ENCODE measurements at places on chromosomes 4 and X.
A peak's percentile ranks its signal among the peaks of the same experiment; 100 is the strongest.

- DNase-seq: no peak
Observed at GRCh38 chrX:124125471-124125870, 164.0 kb downstream of the STAG2 start.

- no peak for DNase-seq
Observed at GRCh38 chrX:4253092-4253491, 539.6 kb upstream of the PRKX start.

- DNase-seq: no peak
Observed at GRCh38 chr4:75634281-75634680, 4.0 kb upstream of the CDKL2 start.

- DNase-seq: peak; percentile 35
Observed at GRCh38 chr4:83356899-83357661, 22.4 kb upstream of the HPSE start.

DNA sequence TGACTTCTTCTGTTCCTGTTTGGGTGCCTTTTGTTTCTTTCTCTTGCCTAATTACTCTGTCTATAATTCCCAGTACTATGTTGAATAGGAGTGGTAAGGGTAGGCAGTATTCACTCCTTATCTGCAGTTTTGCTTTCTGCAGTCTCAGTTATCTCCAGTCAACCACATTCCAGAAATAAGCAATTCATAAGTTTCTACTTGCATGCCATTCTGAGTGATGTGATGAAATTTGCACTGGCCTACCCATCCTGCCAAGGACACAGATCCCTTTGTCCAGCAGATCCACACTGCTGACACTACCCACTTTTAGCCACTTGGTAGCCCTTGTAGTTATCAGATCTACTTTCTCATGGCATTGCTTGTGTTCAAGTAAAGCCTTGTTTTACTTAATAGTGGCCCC, 971.6 kb upstream of the INTU start:
- no peak for DNase-seq

DNA sequence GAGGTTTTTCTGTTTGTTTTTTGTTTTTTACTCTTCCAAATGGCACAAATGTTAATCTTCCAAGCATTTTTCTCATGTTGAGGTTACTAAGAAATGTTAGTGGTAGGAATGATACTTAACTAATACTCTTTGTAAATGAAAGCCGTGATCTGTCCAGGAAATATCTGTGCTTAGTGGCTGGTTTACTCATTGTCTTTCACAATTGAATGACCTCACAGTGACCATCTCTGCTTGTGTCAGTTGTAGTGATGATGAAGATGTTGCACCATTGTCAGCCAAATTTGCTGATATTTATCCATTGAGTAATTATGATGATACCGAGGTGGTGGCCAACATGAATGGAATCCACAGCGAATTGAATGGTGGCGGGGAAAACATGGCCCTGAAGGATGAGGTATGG, 93.5 kb downstream of the TNIP2 start:
- no peak for DNase-seq

GRCh38 chrX:148284056-148284455, 216.4 kb upstream of the AFF2 start:
- no peak for DNase-seq

GRCh38 chr4:14247767-14248166, 620.2 kb upstream of the BOD1L1 start:
- DNase-seq: no peak

- DNase-seq: no peak
Observed at GRCh38 chrX:70175338-70175737, 1.9 kb upstream of the DGAT2L6 start.

- DNase-seq: no peak
Observed at GRCh38 chrX:137562096-137562495, 3.8 kb upstream of the ZIC3 start.

DNA sequence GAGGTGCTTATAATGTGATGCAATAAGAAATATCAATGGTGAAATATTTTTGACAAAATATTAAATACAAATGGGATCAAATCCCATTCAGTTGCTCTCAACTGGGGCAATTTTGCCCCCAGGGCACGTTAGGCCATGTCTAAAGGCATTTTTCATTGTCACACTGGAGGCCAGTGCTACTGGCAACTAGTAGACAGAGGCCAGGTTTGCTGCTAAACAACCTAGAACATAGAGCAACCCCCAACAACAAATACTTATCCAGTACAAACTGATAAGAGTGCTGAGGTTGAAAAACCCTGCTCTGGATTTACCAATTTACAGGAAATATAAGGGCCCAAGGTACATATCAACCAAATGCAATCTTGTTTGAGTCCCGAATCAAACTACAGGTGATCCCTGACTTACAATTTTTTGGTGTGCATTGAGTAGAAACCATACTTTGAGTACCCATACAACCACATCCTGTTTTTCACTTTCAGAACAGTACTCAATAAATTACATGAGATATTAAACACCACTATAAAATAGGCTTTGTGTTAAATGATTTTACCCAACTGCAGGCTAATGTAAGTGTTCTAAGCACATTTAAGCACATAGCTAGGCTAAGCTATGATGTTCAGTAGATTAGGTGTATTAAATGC, 237.5 kb downstream of the HNRNPD start:
- DNase-seq: no peak

DNA sequence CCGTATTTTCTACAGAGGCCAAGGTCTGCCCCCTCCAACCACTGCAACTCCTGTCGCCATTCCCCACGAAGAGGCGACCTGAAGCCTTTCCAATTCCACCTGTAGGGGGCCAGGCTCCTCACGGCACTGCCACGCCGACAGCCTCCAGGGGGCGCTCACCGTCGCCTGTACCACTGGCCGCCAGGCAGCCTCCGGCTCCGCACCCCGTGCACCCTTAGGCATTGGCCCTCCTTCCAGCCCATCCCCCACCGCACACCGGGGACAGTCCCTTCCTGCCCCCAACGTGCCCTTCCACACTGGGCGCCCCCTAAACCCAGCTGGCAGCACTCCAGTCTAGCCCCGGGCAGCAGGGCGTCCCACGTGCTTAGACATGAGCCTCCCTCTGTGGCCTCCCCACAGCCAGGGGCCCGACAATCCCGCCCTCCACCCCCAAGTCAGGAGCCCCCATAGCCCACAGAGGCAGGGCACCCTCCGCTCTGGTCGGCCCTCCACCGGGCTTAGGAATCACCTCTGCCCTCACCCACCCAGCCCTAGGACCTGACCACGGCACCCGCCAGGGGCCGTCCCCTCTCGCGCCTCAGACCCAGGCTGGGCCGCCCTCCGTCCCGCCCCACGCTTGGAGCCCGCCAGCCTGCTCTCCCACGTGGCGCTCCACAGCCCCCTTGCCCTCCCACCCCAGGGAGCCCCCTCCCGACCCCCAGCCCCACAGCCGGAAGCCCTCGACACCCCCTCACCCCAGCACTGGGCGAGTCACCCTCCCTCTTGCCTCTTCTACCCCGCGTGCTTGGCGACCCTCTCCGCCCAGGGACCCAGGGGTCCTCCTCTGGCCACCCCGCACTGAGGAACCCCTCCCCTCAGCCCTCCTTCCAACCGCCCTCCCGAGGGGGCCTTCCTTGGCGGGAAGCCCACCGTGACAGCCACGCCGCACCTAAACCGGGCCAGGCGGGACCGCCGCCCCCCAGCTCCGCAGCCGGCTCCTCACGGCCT, 711 bp downstream of the PNMA6E start:
- DNase-seq: peak; percentile 59

DNA sequence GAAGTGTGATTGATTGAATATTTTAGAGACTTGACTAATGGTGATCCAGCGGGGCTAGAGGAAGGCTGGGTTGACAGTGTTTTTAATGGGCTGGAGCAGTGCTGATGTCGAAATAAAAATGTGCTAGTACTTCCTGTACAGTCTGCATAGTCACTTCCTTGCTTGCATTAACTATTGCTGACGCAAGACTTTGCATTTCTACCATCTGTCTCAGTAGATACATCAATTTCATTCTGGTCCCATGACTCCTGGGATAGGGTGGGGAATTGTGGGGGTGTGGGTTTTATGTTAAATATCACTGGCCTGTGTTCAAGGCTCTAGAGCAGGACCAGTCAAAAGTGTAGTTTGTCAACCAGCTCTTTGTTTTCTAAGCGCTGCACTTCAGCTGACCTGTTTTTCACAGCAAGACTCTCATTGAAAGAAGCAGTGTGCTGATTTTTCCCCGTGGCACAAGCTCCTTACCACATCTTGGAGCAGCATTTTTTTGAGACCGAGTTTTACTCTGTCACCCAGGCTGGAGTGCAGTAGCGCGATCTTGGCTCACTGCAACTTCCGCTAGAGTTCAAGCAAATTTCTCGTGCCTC, 35.2 kb upstream of the PHEX start:
- DNase-seq: peak; percentile 33

DNA sequence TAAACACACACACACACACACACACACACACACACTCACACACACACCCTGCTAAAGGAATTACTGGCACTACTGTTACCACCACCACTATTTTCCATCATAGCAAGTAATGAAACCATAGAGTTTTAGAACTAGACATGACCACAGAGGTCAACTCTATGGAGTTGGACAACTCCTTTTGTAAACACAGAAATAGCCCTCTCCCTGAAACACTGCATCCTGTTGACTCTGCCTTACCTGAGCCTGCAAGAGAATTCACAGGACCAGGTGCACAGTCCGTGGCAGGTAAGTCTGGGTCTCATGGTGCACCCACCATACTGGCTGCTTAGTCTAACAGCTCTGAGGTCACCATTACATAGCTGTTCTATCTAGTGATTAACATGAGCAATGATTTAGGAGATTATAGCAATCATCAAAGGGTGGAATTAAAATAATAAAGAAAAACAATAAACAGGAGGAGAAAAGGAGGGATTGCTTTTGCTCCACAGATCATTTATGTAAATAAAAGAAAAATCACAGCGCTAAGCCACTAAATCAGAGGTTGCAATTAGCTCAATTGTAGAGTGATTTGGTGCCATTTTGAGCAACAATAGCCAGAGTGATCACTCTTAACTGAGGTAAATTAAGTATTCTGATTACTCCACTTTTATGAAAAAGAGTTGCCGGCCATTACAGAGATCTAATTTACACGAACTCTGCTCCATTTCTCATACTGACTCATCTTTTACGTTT, 340.0 kb upstream of the RASGEF1B start:
- no peak for DNase-seq

GRCh38 chr4:13543032-13543838, 1.1 kb downstream of the NKX3-2 start:
- DNase-seq: no peak

- no peak for DNase-seq
Observed at GRCh38 chr4:162015090-162015489, 148.7 kb downstream of the FSTL5 start.

GRCh38 chr4:18942874-18943273, 921.3 kb upstream of the LCORL start:
- DNase-seq: no peak

DNA sequence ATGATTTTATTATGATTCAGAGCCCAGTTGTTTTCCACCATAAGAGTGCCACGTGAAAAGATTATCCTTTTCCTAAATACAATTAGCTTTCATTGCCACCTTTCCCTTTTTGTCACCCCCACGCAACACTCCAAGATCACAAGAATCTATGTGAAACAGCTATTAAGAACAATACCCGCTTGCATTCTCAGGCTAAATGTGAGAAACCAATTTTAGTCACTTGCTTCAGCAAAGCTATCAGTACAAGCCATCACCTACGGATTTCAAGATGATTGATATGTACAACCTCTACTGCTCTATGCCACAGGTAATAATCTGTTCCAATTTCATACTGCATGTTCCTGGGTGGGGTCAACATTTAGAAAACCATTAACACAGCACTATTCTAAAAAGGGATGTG, 2.5 kb downstream of the ATP11C start:
- no peak for DNase-seq

DNA sequence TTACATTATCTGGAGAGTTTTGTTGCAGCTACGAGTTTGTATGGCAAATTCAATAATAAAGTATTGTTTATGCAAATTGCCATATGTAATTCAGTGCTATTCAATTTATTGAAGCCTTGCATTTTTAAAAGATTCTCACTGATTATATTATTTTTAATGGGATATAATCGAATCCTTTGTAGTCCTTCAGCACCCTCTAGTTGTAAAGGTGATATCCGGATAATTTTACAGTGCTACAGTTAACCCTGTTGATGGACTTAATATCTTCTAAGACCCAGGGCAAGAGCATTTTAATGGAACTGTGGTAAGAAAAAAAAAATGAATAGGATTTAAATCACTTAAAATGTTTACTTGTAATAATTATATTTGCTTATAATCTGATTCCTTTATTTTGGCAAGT, 48.5 kb upstream of the GRIA2 start:
- DNase-seq: no peak

DNA sequence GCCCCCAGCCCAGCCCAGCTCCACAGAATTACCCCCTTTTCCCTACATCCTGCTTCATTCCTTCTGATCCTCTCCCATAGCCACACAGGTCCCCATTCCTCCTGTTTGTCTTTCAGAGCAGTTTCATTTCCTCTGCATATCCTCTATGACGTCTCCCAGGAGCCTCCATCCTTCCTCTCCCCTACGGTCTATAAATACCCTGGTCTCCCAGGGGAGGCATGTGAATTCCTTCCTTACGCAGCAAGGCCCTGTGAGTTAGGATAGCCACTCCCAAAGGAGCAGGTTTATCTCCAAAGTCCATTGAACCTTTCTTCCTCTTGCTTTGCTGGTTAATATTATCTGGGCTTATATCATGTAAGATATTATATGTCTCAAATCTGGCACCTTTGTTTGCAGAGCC, 8.4 kb upstream of the APLN start:
- peak; percentile 73 for DNase-seq

DNA sequence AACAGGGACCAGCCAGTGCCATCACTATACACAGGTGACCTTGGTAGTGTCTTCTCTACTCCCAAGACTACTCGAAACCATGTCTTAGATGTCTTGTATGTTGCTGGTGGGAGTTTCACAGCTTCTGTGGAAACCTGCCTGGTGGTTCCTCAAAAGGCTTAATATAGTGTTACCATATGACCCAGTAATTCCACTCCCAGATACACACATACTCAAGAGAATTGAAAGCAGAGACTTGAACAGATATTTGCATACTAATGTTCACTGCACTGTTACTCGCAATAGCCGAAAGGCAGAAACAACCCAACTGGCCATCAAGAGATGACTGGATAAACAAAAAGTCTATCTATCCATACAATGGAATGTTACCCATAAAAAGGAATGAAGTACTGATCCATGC, 3.1 kb downstream of the TFDP3 start:
- no peak for DNase-seq

DNA sequence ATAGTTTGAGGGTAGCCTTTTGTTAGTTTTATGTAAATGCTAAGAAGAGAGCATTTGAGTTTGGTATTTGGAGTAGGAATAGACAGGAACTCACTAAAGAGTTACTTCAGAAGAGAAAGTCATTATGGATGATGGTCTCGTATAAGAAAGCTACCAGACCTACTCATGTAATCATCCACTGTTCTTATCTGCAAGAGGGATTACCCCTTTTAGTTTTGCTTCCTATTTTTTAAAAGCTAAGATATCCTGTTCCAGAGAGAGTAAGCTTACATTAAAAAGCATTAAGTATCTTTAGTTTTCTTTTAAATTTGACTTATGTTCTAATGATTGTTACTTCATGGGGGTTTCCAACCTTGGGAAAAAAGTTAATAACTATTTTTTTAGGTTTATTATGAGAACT, 12.5 kb upstream of the ART3 start:
- DNase-seq: no peak
